ENCODE measurements at places on chromosomes 7 and 10. TPM values are rescaled to one million over a fixed set of nuclear protein-coding genes. Genes with fewer than 3 reads are reported as not detected.

GRCh38 chr7:55273186-55273980, 91.8 kb upstream of the LANCL2 start:
- no peak for DNase-seq

- DNase-seq = no peak
Observed at GRCh38 chr7:68720697-68721096, 877.6 kb upstream of the AUTS2 start.

The CHST15 gene
- 0.20 TPM for total RNA-seq

GRCh38 chr10:96833220-96834001, 1.3 kb downstream of the LCOR start:
- DNase-seq = peak; percentile 22

DNA sequence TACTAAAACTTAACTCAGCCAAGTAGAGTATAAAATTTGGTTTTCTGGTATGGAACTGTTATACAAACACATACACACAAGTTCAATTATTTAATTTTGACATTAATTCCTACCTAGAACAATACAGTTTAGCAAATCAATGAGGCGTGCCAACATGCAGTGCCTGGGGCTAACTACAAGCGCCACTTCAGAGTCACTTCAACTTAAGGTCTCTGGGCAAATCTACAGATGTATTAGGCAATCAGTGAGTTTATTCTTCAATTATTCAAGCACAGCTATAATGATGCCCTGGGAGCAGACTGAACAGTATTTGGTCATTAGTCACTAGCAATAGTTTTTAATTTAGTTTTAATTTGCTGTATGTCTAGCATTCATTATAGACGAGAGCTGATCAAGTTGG, 51.6 kb downstream of the HIBADH start:
- no peak for DNase-seq

DNA sequence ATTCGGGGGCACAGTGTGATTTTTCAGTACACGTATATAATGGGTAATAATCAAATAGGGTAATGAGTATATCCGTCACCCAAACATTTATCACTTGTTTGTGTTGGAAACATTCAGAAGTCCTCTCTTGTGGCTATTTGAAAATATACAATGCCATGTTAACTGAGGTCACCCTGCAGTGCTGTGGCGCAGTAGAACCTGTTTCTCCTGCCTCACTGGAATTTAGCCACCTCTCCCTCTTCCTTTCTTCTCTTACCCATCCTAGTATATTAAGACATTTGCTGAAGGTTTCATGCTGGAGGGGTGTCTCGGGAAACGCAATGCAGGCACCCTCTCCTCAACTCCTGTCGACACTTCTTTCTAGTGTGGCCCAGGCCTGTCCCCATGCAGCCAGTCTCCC, 425.3 kb upstream of the MKI67 start:
- DNase-seq = no peak
